ENCODE measurements at places on chromosomes 16 and 17.

DNA sequence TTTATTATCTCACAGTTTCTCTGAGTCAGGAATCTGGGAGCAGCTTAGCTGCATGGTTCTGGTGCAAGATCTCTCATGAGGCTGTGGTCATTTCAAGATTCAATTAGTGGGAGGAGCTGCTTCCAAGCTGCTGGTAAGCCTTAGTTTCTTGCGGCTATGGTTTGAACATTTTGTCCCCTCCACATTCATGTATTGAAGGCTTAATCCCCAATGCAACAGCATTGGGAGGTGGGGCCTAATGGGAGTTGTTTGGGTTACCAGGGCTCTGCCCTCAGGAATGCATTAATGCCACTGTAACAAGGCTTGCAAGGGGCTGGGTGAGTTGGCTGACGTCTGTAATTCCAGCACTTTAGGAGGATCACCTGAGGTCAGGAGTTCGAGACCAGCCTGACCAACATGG is 272.9 kb downstream of the UTP18 start:
- ATAC-seq: no peak

DNA sequence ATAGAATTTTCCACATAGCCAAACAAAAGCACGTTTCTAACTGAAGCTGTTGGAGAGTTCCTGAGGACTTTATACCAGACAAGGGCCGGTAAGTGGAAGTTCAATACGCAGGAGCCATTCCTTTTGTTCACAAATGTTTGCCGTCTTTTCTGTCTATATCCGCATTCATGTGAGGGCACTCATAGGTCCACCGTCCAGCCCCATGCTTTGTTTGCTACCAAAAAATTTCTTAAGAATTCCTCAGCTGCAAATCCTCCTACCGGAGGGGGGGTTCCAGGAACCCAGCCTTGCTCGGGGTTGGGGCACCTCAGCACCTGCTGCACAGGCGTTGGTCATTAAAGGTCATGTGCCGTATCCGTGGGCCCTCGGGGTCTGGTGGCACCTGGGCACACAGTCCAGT is 276.8 kb downstream of the SEC14L1 start:
- ATAC-seq: no peak

DNA sequence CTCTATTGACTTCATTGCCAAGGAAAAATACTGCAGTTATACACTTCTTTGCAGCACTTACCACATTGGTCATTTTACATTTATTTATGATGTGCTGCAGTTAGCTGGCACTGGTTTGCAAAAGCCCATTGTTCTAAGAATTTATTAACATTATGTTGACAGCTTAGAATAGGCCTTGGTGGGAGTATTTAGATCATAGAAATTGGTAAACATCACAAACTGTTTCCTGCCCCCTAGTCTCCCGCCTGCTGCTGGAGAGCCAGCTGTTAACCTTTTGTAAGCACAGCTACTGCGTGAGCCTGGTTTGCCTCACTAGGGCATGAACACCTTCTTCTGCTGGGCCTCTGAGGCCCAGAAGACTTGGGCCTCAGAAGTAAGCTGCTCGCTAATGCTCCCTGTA is 651.4 kb upstream of the GOT2 start:
- no peak for ATAC-seq

GRCh38 chr17:64461788-64462187 is 12.9 kb downstream of the MILR1 start:
- no peak for ATAC-seq

DNA sequence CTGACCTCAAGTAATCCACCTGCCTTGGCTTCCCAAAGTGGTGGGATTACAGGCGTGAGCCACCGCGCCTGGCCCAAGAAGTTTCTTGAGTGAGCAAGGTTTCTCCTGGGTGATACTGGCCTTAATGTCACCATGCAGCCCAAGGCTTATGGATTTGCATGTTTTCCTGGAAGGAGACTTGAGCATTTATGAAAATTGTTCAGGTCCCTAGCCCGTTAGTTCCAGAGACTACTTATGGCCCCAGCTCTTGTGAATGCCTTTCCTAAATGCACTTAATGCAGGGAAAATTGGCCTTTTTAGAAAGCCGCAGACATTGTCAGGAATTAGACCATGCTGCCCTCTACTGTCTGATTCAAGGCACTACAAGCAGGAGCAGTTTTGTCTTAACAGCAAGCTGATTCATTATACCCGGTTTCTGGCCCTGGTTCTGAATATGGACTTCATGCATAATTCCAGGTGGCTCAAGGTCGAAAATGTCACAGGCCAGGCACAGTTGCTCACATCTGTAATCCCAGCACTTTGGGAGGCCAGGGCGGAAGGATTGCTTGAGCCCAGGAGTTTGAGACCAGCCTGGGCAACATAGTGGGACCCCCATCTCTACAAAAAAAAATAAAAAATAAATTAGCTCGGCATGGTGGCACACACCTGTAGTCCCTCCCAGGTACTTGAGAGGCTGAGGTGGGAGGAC is 91.3 kb downstream of the SNX29 start:
- peak; percentile 58 for ATAC-seq

- ATAC-seq: no peak
These were observed 344.5 kb upstream of the EEF2KMT start for GRCh38 chr16:5442054-5442453.

DNA sequence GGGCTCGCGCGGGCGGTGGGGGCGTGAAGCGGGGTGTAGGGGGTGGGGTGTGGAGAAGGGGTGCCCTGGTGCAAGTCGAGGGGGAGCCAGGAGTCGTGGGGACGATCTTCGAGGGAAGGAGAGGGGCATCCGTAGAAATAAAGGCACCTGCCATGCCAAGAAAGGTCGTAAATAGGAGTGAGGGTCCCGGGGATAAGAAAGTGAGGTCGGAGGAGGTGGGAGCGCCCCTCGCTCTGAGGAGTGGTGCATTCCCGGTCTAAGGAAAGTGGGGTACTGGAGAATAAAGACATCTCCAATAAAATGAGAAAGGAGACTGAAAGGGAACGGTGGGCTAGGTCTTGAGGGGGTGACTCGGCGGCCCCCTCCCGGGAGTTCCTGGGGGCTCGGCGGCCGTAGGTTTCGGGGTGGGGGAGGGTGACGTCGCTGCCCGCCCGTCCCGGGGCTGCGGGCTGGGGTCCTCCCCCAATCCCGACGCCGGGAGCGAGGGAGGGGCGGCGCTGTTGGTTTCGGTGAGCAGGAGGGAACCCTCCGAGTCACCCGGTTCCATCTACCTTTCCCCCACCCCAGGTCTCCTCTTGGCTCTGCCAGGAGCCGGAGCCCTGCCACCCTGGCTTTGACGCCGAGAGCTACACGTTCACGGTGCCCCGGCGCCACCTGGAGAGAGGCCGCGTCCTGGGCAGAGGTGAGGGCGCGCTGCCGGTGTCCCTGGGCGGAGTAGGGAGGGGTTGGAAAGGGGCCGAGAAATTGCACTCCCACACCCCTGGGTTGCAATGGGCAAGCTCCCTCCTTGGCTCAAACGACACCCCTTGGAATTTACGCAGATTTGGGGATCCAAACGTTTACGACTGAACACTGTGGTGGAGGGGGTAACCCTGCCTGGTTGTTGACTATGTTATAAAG is 888 bp downstream of the CDH1 start:
- no peak for ATAC-seq

- ATAC-seq: no peak
These were observed 39.6 kb downstream of the MAP2K6 start for GRCh38 chr17:69454051-69454450.

DNA sequence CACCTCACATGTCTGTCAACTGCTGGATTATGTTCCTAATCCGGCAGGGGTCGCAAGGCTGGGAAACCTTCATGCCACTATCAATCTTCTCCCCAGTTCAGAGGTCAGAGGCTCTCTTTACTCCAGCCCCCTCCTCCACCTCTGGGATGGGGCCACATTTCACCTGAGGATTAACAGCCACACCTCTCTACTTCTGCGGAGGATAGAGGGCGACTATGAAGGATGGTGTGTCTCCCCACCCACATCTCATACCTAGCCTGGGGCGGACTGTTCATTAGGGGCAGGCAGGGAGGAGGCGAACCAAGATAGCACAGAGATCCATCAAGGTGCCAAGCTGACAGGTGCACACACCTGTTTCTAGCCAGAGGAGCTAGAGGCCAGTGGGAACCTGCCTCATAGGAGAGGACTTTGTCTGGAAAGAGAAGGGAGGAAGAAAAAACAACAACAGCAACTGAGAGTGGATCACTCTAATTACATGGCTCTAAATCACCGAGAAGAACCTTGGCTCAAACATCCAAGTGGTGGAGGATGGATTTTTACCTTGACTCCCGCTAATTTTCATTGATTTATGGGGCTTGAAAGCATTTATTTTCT is 41.9 kb upstream of the SKAP1 start:
- ATAC-seq: no peak

- no peak for ATAC-seq
These were observed 17.8 kb upstream of the TOB1 start for GRCh38 chr17:50883850-50884438.
